ENCODE measurements at places on chromosomes 7 and 10. TPM values are rescaled to one million over a fixed set of nuclear protein-coding genes. Genes with fewer than 3 reads are reported as not detected.

Gene DPP6
- not detected for total RNA-seq

Gene RAMP3
- not detected for total RNA-seq

Gene ICA1
- total RNA-seq = under 0.01 TPM

Gene SNCG
- total RNA-seq = 23.8 TPM

Gene NEURL1
- 1.6 TPM for total RNA-seq

Gene SAP25
- total RNA-seq = not detected

Gene HELLS
- 4.4 TPM for total RNA-seq

Gene IL15RA
- total RNA-seq = 4.4 TPM

Gene EIF3B
- 207 TPM for total RNA-seq

Gene STAG3
- total RNA-seq = 0.28 TPM

Gene HHEX
- 2.9 TPM for total RNA-seq

Gene GOLGA7B
- total RNA-seq = not detected

Gene MLXIPL
- total RNA-seq = 0.37 TPM

Gene ADAP1
- 9.1 TPM for total RNA-seq

Gene ATOH7
- total RNA-seq = not detected

Gene PSD
- 6.3 TPM for total RNA-seq

Gene BRAT1
- total RNA-seq = 15.4 TPM

Gene GIMAP6
- 0.14 TPM for total RNA-seq

Gene LRRC4
- total RNA-seq = 0.46 TPM

Gene GRID2IP
- total RNA-seq = not detected

Gene NEUROD6
- not detected for total RNA-seq

Gene MYL7
- total RNA-seq = not detected

Gene MSMB
- total RNA-seq = not detected

Gene ACTL6B
- total RNA-seq = not detected

Gene RNF133
- total RNA-seq = 0.14 TPM

Gene TRPV5
- not detected for total RNA-seq

Gene GPR85
- total RNA-seq = 3.1 TPM

Gene JAZF1
- total RNA-seq = 12.2 TPM

Gene C7orf33
- not detected for total RNA-seq

Gene SOSTDC1
- not detected for total RNA-seq

Gene TAS2R3
- 0.85 TPM for total RNA-seq

Gene NOM1
- 10.0 TPM for total RNA-seq

Gene PIP
- total RNA-seq = not detected

Gene CFAP43
- 0.09 TPM for total RNA-seq

Gene CFTR
- 0.14 TPM for total RNA-seq

Gene LRRC18
- not detected for total RNA-seq

Gene CRTAC1
- not detected for total RNA-seq

Gene HOXA7
- total RNA-seq = 1.6 TPM

Gene UNCX
- total RNA-seq = not detected

Gene UBN2
- total RNA-seq = 3.4 TPM

Gene UPK3B
- total RNA-seq = 0.46 TPM

Gene GIMAP1
- under 0.01 TPM for total RNA-seq

Gene HTR7
- total RNA-seq = 2.4 TPM

Gene CDC14C
- not detected for total RNA-seq

Gene ZNF33A
- total RNA-seq = 10.1 TPM

Gene EPHA1
- 0.14 TPM for total RNA-seq

Gene NUTM2A
- total RNA-seq = 0.28 TPM

Gene SPDYE18
- 0.14 TPM for total RNA-seq

Gene TAS2R5
- 0.57 TPM for total RNA-seq

Gene FOXI2
- not detected for total RNA-seq

Gene SPDYE11
- not detected for total RNA-seq

Gene ATP5F1C
- 202 TPM for total RNA-seq

Gene AHR
- 97.4 TPM for total RNA-seq
